ENCODE measurements at places on chromosomes 6 and 20.

DNA sequence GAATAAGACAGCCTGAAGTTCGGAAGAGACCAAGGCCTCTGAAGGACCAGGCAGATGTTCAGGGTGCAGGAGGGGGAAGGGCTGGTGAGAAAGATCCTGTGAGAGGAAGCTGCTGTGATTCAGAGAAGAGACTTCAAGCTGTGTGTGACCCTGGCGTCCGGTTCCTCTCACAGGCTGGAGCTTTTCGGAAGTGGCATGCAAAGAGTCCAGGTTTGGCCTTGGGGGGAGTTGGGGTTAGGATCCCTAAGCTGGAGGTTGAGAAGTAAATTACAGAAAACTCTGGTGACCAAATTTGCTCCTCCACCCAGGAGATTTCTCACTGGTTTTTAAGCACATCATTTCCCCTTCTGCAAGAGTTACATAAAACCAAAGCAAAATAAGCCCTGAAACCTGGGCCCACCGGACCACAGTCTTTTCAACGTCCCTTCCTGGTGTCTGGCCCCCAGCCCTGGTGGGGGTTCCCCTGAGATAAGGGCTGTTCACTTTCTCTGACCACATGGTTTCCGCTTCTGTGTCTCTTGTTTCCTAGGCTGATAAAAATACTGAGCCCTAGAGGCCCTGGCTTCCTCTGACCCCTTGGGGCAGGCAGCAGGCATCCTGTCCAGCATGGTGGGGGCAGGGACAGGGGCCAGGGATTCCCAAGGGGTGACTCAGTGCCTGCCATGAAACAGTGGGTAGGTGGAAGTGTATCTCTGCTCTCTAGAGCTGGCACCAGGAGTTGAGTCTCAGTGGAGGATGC lies 12.0 kb upstream of the LTA start:
- peak; percentile 62 for DNase-seq

- DNase-seq, result peak; percentile 58
Observed at GRCh38 chr6:166567107-166567506, 19.4 kb downstream of the RAMACL start.

DNA sequence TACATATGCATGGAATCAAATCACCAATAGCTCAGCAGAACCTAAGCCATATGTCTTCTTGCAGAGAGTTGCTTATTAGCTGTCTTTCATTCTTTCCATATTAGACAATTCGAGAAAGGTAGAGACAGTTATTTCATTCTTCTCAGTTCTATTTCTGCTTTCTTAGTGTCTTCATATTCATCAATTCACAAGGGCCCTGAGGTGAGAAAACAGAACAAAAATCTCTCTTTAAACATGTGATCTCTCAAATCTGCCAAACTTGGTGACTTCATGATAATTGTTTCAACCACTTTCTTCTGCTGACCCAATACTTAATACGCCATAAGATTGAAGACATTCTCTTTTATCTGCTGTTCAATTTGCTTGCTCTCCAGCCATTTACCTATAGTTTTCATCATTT lies 229.7 kb upstream of the MARCKS start:
- no peak for DNase-seq

- DNase-seq, result no peak
Observed at GRCh38 chr6:136079701-136080565, 170.2 kb downstream of the MTFR2 start.

- DNase-seq, result no peak
Observed at GRCh38 chr20:49851991-49852390, 39.4 kb downstream of the SLC9A8 start.

DNA sequence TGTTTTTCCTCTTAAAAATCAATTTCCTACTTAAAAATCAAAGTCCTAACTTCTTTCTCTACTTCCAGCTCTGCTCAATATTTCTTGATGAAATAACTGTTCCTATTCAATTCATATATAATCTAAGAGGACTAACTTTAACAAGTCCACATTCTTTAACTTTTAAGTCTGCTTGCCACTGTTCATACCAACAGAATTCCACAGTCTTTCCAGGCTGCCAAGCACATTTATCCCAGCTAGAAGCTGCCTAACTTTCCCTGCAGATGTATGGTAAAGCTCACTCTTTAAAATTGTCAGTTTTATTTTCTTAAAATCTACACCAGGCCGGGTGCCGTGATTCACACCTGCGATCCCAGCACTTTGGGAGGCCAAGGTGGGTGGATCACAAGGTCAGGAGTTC lies 11.5 kb downstream of the CALHM6 start:
- no peak for DNase-seq

Measured in psoas muscle (tissue), 8 donors.